RKO (cell line): ENCODE measurements at places on chromosomes 4 and X.

DNA sequence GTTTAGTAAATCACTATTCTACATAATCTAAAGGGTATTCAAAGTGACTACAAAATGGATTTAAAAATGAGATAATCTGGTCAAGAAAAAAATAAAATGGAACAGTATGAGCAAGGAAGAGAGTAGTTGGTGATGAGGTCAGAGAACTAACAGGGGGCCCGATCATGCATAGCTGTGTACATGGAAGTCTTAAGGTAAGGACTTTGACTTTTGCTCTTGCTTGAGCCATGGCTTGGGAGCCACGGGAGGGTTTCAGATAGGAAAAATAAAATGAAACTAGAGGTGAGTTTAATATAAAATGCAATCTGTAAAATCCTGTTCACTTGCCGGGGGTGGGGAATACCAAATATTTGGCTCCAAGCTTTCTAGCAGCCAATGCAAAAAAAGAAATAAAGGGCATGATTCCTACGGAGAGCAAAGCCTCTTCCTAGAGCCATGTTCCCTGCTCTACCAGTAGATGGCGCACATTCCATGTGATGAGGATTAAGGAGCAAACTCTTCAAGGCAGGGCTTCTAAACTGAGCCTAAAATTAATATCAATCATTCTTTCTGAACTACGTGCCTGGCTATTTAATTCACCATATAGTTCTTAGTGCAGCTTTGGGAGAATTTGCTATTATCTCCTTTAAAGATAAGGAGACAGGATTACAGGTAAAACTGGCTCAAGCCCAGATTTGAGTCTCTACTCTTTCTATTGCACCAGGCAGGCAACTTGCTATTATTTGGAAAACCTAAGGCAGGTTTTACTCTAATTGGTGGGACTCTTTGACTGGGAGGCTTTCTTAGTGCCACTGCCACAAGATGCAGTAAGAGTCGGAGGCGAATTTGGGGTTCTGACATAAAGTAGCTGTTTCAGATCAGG, 6.8 kb upstream of the CLCN5 start:
- peak; percentile 80 for DNase-seq

- peak; percentile 27 for DNase-seq
These were observed 13.9 kb downstream of the TMEM165 start for GRCh38 chr4:55409468-55410171.

- DNase-seq = no peak
These were observed 107.2 kb downstream of the TBCK start for GRCh38 chr4:106208481-106209460.

- DNase-seq = peak; percentile 76
These were observed 23.5 kb upstream of the SYNPO2 start for GRCh38 chr4:118865091-118865708.

- no peak for DNase-seq
These were observed 368.5 kb upstream of the GRID2 start for GRCh38 chr4:91935217-91935616.

- DNase-seq = peak; percentile 33
These were observed 90.7 kb downstream of the EVC start for GRCh38 chr4:5801696-5802095.

GRCh38 chr4:32477518-32477917, 1757.3 kb downstream of the PCDH7 start:
- DNase-seq = no peak

DNA sequence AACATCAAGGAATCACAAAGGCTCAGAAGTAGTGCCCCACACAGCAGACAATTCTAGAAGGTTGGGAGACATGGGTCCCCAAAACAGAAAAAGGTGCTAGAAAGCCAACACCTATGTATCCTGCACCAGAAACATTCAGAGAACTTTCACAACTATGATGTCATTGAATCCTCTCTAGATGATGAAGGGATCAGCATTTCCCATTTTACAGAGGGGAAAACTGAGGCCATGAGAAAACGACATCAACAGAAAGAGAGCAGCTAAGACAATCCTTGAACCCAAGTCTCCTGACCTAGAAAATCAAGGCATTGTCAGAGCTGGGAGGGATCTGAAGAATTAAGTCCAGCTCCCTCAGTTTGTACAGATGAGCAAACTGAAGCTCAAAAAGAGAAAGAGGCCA, 3.3 kb downstream of the KCND1 start:
- DNase-seq = no peak

DNA sequence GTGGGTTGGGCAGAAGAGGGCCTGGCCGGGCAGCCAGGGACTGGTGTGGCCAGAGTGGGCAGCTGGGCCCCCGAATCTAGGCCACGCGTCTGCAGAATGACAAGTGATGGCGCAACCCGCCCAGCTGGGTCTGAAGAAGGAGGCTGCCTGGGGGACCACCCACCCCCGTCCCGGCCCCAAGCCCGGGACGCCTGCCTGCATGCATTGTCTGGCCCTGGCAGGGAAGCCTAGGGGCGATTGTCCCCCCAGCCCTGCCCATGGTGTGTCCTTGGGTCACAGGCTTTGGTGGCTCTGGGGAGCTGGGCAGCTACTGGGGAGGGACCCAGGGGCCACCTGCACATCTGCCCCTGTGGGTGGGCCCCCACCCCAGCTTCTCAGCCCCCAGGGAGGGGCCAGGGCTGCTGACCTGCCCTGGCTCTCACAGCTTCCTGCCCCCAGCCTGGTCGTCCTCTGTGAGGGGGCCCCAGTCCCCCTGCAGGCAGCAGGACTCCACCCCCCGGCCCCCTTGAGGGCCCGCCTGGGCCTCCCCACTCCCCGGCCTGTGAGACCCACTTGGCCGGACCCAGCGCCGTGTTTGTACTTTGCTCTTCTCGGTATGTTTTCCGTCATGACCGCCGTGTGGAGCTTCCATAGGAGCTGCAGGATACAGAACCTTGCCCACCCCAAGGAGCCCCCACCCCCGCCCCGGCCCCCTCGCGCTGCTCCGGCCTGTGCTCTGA, 4.9 kb downstream of the FGFR3 start:
- no peak for DNase-seq

DNA sequence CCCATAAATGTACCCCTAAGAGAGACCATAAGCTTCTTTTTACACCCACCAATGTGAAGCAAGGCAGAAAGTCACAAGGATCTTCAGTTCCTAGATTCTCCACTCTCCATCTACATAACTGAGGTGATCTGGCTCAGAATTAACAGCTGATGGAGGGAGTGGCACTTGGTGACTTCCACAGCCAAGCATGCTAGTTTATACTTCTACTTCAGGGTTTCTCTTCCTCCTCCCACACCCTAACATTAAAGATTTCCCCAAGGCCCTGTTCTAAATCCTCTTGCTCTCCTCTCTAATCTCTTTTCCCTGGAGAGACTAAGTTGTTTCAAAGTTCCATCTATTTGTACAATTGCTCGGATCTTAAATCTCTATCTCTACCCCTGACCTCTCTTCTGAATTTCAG, 81.1 kb downstream of the MBNL3 start:
- DNase-seq = no peak

- DNase-seq = no peak
These were observed 76.9 kb downstream of the DHX15 start for GRCh38 chr4:24507439-24507838.

GRCh38 chrX:38760883-38761282, 40.4 kb upstream of the MID1IP1 start:
- DNase-seq = no peak

GRCh38 chr4:174318829-174319764, 35.4 kb downstream of the CEP44 start:
- DNase-seq = peak; percentile 54

DNA sequence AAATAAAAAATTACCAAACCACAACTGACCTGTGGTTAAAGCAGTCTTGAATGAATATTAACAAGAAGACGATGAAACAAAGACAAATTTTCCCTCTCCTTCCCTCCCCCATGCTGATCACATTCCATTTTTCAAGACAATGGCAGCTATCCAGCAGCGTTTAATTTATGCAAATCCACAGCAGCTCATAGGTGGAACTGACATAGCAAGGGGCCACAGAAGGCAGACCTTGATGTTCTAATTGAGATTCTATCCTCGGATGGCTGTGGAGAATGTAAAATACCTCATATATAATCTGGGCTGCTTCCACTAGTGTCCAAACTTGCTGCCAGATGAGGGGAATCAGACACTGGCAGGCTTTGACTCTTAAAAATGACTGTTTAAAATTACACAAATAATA, 211.5 kb downstream of the CHRDL1 start:
- DNase-seq = no peak

DNA sequence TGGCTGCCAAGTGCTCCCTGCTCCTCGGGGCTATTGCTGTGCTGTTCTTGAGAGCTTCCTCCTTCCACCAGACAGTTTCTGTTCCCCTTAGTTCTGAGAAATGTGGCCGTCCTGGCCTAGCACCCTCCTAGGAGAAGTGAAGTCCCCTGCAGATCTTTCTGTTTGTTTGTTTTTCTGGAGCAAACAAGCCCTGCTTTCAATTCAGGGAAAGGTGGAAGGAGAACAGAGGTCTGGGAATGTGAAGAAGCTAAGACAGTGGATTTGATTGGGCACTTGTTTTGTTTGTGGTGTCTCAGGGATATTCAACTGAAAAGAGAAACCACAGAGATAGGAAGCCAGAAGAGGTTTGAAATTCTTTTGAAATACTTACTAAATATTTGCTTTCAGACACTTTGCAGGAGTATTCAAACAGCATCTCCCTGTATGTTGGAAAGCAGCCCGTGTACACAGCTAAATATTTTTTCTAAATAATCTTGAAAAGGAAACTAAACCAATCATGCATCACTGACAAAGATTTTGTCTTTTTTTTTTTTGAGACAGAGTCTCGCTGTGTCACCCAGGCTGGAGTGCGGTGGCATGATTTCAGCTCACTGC, 36.5 kb upstream of the PPM1K start:
- no peak for DNase-seq

DNA sequence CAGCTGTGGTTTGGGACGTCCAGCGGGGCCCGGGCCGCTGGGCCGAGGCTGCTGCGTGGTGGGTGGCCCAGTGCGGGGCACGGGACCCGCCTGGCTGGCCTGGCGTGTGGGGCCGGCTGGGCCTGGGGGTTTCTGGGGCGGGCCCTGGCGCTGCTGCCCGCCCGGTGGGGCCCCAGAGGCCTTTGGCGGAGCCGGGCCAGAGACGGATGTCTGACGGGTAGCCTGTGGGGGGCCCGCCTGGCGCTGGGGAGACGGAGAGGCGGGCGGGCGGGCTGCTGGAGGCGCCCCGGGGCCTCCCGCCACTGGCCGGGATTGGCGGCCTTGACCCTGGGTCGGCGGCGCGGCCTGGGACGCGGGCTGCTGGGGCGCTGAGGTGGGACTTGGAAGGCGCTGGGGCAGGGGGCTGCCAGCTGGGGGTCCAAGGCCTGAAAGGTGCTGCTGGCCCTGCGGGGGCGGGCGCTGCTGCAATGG, 8.1 kb upstream of the TIMP1 start:
- DNase-seq = no peak

DNA sequence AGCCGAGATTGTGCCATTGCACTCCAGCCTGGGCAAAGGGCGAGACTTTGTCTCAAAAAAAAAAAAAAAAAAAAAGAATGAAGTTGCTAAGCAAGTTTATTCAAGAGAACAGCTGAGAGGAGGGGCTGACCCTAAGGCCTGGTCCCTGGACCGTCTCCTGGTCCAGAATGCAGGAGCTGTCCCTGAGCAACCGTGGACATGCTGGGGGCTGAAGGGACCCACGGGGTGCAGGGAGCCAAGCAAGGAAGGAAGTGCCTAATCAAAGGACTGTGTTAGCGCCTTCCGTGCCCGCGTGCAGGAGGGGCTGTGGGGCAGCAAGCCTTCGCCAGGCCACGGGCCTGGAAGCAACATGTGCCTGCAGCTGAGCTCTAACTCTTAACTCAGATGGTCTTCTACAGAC, 39.1 kb upstream of the CDKN2AIP start:
- no peak for DNase-seq

- DNase-seq = no peak
These were observed 269.2 kb downstream of the CBLL2 start for GRCh38 chrX:22541926-22542325.

GRCh38 chr4:89300499-89300898, 7.1 kb downstream of the GPRIN3 start:
- DNase-seq = no peak

GRCh38 chrX:109270580-109271484, 211.1 kb downstream of the GUCY2F start:
- peak; percentile 7 for DNase-seq

DNA sequence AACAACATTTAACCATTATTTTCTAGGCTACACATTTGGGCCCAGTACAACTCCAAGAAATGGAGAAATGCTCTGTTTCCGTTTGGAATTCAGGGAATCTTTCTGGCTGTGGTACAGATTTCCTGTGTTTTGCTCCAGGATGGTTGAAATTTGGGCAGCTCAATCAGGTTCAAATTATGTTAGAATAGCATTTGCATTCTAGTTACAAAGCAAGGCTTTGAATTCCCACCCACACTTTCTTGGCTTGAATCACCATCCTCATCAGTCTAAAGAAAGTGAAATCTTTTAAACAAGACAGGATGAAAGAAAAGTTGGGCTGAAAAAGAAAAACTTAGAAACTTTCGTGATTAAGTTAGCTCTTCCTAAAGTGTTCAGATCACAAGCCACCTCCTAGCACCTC, 98.1 kb upstream of the VCX3B start:
- DNase-seq = no peak

GRCh38 chr4:163548481-163549243, 54.2 kb downstream of the TMA16 start:
- DNase-seq = peak; percentile 82

DNA sequence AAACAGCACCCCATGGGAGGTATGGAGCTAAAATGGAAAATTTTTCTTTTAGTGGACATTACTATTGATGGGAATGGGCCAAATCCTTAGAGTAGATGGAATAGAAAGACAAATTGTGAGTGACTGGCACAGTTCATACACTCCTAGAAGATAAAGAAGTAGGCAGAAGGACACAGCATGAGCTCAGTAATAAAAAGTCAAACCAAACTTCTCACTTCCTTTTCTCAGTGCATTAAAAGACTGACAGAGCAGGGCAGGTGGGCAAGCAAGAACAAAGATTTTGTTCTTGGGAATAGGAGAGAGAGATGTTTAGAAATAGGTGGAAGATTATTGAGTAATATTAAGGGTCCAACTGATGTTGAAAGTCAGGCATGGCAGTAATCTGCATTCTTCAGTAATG, 132.5 kb downstream of the ATP10D start:
- no peak for DNase-seq

- DNase-seq = no peak
These were observed 26.6 kb downstream of the PLAC1 start for GRCh38 chrX:134631426-134632346.

GRCh38 chrX:154595559-154596249, 10.8 kb downstream of the CTAG1A start:
- DNase-seq = no peak

GRCh38 chr4:186930024-186930423, 206.4 kb upstream of the FAT1 start:
- DNase-seq = no peak

- DNase-seq = no peak
These were observed 11.3 kb downstream of the EXOC1 start for GRCh38 chr4:55864577-55865223.

GRCh38 chrX:42715701-42716262, 62.2 kb downstream of the PPP1R2C start:
- DNase-seq = no peak

DNA sequence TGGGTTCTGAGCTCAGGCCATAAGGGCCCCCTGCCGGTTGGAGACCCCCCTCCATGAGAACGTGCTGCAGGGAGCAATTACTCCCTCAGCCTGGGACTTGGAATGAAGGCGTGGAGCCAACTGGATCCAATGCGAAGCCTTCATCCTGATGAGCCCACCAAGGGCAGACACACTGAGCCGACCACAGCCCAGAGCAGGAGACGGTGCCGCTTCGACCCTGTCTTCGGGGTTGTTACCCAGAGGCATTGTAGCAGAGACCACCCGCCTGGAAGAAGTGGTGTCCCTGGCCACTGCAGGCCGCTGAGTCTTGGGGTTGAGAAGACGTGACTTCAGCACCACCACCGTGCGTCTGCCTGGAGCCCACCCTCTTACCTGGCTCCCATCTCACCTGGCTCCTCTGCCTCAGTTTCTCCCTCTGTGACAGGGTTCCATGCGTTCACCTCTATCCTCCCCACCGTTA, 7.0 kb upstream of the NKX1-1 start:
- no peak for DNase-seq
